ENCODE measurements at places on chromosomes 12 and 14.

DNA sequence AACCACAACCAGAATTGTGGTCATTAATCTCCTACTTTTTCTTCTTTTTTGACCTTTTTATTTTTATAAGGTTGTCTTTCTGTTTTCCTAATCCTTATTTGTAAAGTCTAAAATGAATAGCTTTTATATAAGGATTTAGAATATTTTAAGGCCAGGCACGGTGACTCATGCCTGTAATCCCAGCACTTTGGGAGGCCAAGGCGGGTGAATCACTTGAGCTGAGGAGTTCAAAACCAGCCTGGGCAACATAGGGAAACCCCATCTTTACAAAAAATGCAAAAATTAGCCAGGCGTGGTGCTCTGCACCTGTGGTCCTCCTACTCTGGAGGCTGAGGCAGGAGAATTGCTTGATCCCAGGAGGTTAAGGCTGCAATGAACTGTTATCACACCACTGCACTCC lies 55.1 kb downstream of the IFT81 start:
- no peak for ATAC-seq

DNA sequence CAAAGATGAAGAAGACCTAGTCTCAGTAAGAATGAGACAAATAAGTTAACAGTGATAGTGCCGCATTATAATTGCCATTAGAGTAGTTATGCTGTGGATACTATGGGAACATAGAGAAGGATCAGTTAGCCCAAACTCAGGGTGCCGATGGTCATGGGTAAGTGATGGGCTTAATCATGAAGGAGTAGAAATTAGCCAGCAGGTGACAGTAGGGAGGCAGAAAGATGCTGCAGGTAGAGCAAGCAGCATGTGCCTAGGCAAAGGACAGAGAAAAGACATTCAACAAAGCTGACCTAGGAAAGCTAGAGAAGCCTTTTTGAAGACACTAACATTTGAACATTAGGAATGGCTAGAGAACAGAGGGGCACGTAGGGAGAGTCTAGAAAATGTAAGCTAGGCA lies 30.6 kb upstream of the PTPRQ start:
- ATAC-seq, result no peak

- no peak for ATAC-seq
These were observed 144.8 kb downstream of the KCNA5 start for GRCh38 chr12:5188472-5188871.

GRCh38 chr14:94648801-94649200 lies 36.6 kb downstream of the SERPINA3 start:
- ATAC-seq, result no peak

All from activated CD4-positive, CD25-positive, alpha-beta regulatory T cell treated with anti-CD3 and anti-CD28 coated beads, Interleukin-2, amount 50 U/mL, for 24 hours (primary cell).